PC-9 (cell line): ENCODE measurements at places on chromosomes 13 and 19. TPM values are rescaled to one million over a fixed set of nuclear protein-coding genes. Genes with fewer than 3 reads are reported as not detected.

Gene LIM2
- total RNA-seq: not detected in 2 replicates

Gene FPR1
- total RNA-seq: not detected in 2 replicates

Gene FAM83E
- total RNA-seq: 12.3 and 17.4 TPM in 2 replicates

Gene TNFSF9
- total RNA-seq: 8.4 and 11.2 TPM in 2 replicates

Gene TFDP1
- 84.2 and 107 TPM in 2 replicates for total RNA-seq

Gene S1PR4
- 0.37 and 0.83 TPM in 2 replicates for total RNA-seq
